Naive thymus-derived CD8-positive, alpha-beta T cell (primary cell): ENCODE measurements at places on chromosomes 3 and 15. TPM values are rescaled to one million over a fixed set of nuclear protein-coding genes. Genes with fewer than 3 reads are reported as not detected.

The FEZF2 gene
- not detected for total RNA-seq

The POLG gene
- 130 TPM for total RNA-seq

The PPARG gene
- total RNA-seq = not detected

The ZCWPW2 gene
- 0.62 TPM for total RNA-seq

The ITPKA gene
- not detected for total RNA-seq

The SEMA6D gene
- total RNA-seq = not detected

The MST1R gene
- 1.0 TPM for total RNA-seq

The FSIP1 gene
- 0.30 TPM for total RNA-seq

The PLA2G4E gene
- not detected for total RNA-seq

The TMCO5A gene
- not detected for total RNA-seq

The HRG gene
- total RNA-seq = not detected

The CLRN1 gene
- not detected for total RNA-seq

The NUP210 gene
- total RNA-seq = 141 TPM

The CHRNA3 gene
- not detected for total RNA-seq

The CP gene
- total RNA-seq = not detected

The CNTN6 gene
- total RNA-seq = not detected

The TNFAIP8L3 gene
- not detected for total RNA-seq

The SKOR1 gene
- 1.0 TPM for total RNA-seq

The CRYBG3 gene
- total RNA-seq = 3.3 TPM

The PRR20G gene
- total RNA-seq = not detected

The RAD51 gene
- 0.69 TPM for total RNA-seq

The NR2E3 gene
- total RNA-seq = not detected

The CDHR4 gene
- not detected for total RNA-seq

The SLC6A20 gene
- total RNA-seq = 0.52 TPM

The GPR62 gene
- not detected for total RNA-seq

The MINAR1 gene
- 0.47 TPM for total RNA-seq

The PLS1 gene
- total RNA-seq = 4.3 TPM

The ARGFX gene
- total RNA-seq = not detected

The PTX3 gene
- total RNA-seq = 0.31 TPM

The EIF4E3 gene
- total RNA-seq = 38.2 TPM

The FAM43A gene
- total RNA-seq = 3.8 TPM

The GPR160 gene
- 19.5 TPM for total RNA-seq

The DOCK3 gene
- total RNA-seq = 1.9 TPM

The GOLGA8J gene
- 0.60 TPM for total RNA-seq

The EXD1 gene
- total RNA-seq = not detected

The NANOGP8 gene
- total RNA-seq = not detected

The SERPINI2 gene
- not detected for total RNA-seq

The IGSF10 gene
- total RNA-seq = not detected

The CHRM5 gene
- not detected for total RNA-seq

The LRRC2 gene
- 0.26 TPM for total RNA-seq
